ENCODE measurements at places on chromosomes 6 and 20.
A peak's percentile ranks its signal among the peaks of the same experiment; 100 is the strongest.

GRCh38 chr6:132797951-132798868, at the start of gene SLC18B1:
TSS of gene SLC18B1 (minus strand) at chr6:132798637. CDS start at chr6:132798456, 181 bp downstream.
- peak; percentile 49 for DNase-seq

- DNase-seq: no peak
Observed at GRCh38 chr6:5172041-5172653, 87.0 kb downstream of the PPP1R3G start.

DNA sequence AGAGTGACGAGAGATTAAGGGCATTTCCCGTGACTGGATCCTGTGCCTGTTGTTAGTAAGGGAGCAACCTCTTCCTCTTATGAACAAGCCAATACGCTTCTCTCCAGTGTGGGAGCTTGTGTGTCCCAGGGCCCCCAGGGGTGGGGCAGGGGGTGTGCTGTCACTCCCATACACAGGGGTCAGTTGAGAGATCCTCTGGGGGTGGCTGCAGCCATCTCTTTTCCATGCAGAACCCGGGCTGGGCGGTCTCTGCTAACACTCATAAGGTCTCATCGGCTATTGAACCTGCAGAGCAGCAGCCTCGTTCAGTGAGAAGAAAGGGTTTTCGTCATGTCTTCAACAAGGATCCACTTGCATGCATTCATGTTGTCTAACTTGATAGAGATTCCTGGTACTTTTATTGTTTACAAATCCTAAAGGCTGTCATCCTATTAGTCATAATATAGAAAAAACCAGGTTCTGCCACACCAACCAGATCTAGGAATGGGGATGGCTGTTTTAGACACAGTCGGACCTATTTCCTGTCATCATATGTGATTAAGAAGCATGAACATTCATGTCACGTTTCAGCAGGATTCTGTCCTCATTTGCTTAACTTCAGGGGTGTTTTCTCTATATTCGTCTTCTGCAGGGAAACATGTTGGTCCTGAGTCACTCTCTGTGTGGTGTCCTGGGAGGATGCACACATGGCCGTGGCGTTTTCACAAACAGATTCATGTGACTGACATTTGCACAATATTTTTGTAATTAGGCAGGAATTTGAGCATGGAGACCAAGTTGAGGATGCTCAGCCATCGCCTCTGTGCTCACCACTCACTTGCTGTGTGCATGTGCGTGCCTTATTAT, 13.3 kb upstream of the THBS2 start:
- DNase-seq: no peak

- no peak for DNase-seq
Observed at GRCh38 chr6:115319823-115320222, 740.9 kb downstream of the FRK start.

DNA sequence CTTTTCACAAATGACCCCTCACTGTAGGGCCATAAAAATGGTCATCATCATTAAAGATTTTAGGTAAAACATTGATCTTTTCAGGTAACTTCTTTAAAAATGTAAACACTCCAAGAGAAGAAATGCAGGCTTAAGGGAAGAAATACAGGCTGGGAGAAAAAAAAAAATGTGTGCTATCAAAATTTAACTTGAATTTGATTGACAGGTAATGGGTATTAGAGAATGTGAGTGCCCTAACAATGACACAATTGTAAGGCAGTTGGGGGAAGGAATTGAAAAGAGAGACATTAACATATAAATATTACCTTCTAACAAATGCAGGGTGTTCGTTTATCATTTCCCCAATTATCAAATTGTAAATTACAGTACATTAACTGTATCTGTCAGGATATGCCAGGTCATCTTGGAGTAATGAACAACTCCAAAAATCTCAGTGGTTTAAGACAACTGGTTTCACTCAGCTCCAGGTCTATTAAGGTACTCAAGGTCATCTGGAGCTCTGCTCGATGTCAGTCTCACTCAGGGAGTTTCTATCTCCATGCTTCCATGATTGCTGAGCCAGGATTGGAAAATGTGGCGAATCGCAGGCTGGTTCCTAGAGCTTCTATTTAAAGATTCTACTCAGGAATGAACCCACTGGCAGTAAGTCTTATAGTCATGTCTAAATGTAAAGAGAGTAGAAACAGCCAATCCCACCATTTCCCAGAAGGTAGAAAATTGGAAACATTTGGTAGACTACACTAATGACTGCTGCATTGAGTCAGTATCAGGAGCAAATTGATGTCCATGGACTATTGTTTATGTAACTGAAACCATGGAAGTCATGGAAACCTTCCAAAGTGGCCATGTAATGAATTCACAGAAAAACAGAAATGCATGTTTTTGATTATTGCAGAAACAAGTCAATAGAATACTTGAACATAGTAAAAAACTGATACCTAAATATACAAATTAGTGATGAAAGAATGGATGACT, 55.6 kb downstream of the FRK start:
- DNase-seq: no peak

DNA sequence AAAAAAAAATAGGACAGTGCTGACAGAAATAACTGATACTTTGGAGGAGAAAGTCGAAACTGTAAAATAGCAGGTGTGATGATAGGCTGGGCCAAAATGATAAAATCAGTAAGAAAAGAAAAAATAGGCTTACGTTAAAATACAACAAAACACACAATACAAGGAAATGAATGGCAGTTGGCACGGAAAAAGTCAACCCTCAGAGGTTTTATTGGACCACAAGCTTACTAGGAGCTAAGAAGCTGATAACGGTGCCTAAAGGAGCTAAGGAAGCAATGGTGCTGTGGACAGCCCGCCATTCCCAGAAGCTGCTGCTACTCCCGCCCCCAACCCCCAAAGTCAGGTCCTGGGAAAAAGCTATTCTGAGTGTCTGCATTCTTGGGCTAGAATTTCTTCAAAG, 55.9 kb upstream of the RNF146 start:
- DNase-seq: no peak

DNA sequence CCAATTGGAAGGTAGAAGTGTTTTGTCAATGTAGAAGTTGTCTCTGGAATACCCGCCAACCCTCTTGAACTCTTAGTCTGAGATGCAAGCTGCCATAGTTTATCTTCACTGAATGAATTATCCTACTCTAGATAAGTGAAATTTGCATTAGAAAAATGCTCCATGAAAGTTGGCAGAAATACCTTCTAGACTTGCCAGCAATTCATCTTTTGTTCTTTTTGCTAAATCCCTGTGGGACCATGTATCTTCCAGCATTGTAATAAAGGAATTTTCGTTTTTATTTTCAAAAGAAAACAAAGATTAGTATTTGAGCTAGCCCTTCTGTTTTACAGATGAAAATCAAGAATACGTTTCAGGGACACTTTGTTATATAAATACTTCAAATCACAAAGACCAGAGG, 244.2 kb downstream of the CBLN4 start:
- DNase-seq: no peak

DNA sequence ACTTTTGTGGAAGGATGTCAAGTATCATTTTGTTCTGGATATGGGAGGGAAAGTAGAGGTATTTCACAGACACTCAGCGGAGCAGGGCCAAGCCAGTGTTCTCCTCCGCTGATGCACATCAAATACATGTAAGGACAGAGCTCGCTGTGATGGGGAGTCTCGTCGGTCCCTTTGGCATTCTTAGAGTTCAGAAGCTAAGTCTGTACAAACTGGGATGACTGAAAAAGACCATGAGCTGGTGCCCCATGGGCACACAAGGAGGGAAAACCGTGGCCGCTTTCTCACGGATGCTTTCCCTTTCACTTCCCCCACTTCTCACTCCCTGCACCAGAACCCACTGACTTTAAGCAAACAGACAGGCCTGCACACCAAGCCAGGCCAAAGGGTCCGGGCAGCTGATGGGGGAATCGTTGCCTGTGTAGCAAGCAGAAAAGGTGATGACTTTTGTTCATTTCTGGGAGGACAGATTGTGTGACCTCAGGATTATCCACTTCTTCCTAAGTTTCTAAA, 27.7 kb upstream of the MPC1 start:
- DNase-seq: no peak

GRCh38 chr20:60055740-60056139, 97.5 kb downstream of the CDH26 start:
- DNase-seq: peak; percentile 33

DNA sequence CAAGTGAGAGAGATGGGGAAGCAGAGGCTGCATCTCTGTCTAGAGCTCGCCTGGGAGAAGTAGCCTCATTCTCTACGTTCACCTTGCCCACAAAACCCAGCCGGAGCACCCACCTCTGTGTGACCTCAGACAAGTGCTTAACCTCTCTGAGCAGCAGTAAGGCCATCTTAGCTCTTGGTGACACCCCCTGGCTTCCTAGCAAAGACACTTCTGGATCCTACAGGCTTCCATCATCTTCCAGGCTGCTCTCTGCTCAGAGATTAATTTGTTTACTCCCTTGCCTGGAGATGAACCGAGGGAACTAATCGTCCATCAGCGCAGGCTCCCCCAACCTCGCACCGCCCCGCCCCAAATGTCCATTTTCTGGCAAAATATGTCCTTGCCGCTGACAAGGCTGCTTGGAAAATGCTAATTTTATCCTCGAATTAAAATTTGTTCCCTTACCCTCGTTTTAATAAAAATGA, 24.0 kb upstream of the CTNNBL1 start:
- DNase-seq: no peak

DNA sequence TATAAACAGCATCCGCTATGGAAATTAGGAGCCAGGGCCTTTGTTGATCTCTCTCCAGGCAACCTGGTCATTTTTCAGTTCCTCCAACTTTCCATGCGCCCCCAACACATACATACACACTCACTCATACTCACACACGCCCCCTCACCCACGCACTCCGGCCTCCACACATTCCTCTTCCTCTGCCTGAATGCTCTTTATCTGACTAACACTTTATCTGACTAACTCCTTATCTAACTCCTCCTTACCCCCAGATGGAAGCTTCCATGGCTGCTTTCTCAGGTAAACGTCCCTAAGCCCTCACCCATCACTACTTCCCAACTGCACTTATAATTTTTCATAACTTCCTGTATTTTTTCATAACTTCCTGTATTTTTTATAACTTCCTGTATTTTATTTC, 17.4 kb downstream of the CASS4 start:
- no peak for DNase-seq

DNA sequence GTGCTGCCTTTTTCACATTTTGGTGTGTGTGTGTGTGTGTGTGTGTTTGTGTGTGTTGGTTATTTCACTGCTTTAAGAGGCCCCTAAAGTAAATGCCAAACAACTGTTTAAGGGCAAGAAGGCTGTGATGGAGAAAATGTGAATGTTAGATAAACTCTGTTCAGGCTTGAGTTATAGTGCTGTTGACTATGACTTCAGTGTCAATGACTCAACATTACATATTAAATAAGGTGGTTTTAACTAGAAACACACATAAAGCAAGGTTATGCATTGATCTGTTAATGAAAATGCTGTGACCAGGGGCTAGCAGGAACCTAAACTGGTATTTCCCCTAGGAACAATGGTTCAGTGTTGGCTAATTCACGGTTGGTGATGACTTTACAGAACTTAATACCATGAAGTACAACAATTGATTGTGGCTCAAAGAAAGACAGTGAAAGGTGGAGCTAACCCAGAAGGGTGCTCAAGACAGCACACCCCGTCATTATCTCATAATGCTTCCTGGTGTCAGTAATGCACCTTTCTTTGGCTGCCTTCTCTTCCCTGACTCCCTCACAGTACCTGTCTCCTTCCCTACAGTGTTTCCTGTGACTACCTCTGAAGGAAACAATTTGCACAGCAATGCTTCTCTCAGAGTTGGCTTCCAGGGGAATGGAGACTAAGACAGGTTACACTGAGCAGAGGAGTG, 116.1 kb downstream of the RIN2 start:
- no peak for DNase-seq

DNA sequence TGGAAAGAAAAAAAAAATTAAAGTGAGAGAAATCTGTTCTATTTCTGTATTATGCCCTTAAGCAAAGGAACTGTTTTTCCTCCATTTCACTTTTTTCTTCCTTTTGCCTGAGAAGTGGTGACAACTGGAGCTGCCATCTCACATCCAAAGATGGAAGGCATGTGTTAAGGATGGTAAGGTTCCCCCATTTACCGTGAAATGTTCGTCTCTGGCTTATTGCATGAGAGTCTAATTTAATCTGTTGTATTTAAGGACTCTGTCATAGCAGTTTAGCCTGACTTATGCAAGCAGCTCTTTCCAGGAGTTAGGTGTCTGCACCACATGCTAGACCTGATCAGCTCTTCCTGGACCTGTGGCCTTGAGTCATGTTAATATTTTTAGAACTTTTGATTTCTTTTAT, 389.5 kb upstream of the MAP3K7 start:
- DNase-seq: no peak

DNA sequence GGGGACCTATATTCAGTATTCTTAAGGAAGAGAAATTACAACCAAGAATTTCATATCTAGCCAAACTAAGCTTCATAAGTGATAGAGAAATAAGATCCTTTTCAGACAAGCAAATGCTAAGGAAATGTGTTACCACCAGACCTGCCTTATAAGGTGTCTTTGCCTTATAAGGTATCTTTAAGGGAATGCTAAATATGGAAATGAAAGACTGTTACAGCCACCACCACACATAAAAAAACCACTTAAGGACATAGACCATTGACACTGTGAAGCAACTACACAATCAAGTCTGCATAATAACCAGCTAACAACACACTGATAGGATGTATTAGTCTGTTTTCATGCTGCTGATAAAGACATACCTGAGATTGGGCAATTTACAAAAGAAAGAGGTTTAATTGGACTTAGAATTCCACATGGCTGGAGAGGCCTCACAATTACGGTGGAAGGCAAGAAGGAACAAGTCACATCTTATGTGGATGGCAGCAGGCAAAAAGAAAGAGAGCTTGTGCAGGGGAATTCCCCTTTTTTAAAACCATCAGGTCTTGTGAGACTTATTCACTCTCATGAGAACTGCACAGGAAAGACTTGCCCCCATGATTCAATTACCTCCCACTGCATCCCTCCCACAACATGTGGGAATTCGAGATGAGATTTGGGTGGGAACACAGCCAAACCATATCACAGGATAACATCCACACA, 119.2 kb upstream of the LAMA2 start:
- no peak for DNase-seq

- no peak for DNase-seq
Observed at GRCh38 chr6:73696966-73697655, 1.1 kb downstream of the CD109 start.

- DNase-seq: no peak
Observed at GRCh38 chr6:110852773-110853172, 21.8 kb upstream of the AMD1 start.

- no peak for DNase-seq
Observed at GRCh38 chr6:119476554-119476953, 127.0 kb upstream of the MAN1A1 start.

DNA sequence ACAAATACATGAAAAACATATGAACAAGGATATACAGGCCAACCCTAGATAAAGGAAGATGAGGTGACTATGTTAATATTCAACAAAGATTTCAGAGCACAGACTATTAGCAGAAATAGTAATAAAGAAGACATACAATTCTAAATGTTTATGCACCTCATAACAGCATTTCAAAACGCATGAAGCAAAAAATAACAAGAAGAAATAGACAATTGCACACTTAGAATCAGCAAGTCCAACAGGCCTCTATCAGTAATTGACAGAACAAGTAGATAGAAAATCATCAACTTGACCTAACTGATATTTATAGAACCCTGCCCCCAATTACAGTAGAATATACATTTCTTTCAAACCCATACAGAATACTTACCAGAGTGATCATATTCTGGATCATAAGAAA, 11.4 kb upstream of the DOK5 start:
- no peak for DNase-seq
